Activated T-cell treated with anti-CD3 and anti-CD28 coated beads, Interleukin-2, amount 50 U/mL, for 4 hours (primary cell): ENCODE measurements at places on chromosomes 6 and 20.

DNA sequence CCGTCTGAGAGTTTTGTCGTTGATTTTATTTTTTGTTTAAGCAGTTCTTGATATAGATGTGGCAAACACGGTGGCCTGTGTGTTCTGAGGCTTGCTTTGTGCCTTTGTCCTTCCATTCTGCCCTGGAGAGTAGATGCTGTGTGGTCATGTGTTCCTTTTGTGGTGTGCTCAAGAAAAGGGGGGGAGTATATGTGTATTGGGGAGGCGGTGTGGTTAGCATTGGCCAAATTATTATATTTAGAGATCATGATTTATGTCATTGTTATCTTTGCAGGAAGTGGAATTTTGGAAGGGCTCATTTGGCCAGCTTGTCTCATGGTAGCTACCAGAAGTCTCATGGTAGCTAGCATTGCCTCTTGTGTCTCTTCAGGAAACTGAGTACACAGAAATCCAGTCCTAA, 16.4 kb downstream of the RREB1 start:
- no peak for DNase-seq

GRCh38 chr6:46269447-46270229, 98.9 kb upstream of the ENPP5 start:
- DNase-seq = no peak

- DNase-seq = peak; percentile 80
Measured at GRCh38 chr6:31729515-31729978, 448 bp upstream of the DDAH2 start.

GRCh38 chr6:118719351-118720124, 68.1 kb upstream of the CEP85L start:
- DNase-seq = no peak
